HFFc6 (cell line): ENCODE measurements at places on chromosomes 6 and 20. TPM values are rescaled to one million over a fixed set of nuclear protein-coding genes. Genes with fewer than 3 reads are reported as not detected.

DNA sequence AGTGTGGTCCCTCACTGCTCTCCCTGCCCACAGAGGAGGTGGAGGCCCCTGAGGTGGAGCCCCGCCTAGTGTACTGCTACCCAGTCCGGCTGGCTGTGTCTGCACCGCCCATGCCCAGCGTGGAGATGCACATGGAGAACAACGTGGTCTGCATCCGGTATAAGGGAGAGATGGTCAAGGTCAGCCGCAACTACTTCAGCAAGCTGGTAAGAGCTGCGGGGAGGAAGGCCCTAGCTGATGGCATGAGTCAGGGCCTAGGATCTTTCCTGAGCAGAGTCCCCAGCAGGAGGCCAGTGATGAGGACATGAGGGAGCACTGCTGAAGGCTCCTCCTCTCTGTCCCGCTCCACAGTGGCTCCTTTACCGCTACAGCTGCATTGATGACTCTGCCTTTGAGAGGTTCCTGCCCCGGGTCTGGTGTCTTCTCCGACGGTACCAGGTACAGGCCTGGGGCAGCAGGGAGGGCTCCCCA, 11.2 kb downstream of the PCIF1 start:
- H3K4me1 ChIP-seq = peaks cover 14% of the 10 kb centered on the region
- H3K36me3 ChIP-seq = peaks cover 32% of the 10 kb centered on the region
- H3K27ac ChIP-seq = 0 out of 2 replicates have a peak overlapping the region, but pooled peaks have one; percentile 26
- peaks cover 9% of the 10 kb centered on the region for H3K27me3 ChIP-seq

DNA sequence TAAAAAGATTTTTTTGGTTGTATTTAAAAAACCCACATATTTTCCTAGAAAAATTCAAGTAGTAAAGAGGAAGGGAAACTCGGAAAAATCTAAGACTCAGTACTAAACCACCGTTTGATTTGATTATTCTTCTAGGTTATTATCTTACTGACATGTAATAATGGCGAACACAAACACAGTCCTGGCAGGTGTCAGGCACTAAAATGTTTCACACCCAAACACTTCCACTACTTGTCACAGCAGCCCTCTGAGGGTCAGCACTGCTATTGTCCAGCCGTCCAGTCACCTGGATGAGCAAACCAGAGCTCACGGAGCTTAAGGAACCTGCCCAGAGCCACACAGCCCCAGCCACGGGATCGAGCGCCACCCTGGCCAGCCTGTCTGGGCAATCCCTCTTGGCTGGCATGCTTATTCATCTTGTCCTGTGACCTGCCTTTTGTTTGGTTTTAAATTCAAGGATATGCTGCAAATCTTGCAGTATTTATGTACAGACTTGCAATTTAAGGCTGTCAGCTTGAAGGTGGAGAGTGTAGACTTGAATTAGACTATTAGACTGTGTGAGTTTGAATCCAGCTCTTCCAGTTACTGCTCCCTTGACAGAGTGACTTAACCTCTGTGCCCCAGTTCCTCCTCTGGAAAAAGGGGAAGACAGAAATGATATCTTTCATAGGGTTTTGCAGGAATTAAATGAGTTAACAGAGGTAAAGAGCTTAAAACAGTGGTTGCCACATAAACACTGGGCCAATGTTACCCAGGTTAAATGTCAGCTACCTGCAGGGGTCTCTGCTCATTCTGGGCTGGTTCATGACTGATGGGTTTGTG, 82.2 kb downstream of the CDYL start:
- H3K36me3 ChIP-seq = no peaks in the 10 kb centered on the region
- DNase-seq = no peak
- H3K27ac ChIP-seq = no peak overlapping the region
- H3K4me1 ChIP-seq = peaks cover 24% of the 10 kb centered on the region
- H3K4me3 ChIP-seq = no peak overlapping the region
- peaks cover 3% of the 10 kb centered on the region for H3K27me3 ChIP-seq

DNA sequence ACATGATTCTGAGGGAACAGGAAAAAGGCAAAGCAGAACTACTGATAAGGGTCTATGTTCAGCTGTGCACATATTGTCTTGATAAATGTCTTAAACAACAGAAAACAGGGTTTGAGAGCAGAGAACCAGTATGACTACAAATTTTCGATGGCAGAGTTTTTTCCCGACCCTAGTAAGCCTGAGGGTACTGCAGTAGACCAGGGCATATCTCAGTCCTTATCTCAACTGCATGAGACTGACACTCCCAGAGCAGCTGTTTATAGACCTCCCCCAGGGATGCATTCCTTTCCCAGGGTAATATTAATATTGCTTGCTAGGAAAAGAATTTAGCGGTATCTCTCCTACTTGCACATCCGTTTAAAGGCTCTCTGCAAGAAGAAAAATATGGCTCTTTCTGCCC, 1176.8 kb upstream of the ADGRB3 start:
- no peaks in the 10 kb centered on the region for H3K4me1 ChIP-seq
- H3K36me3 ChIP-seq = no peaks in the 10 kb centered on the region
- H3K27me3 ChIP-seq = no peaks in the 10 kb centered on the region
- H3K27ac ChIP-seq = no peak overlapping the region
- no peak for DNase-seq

DNA sequence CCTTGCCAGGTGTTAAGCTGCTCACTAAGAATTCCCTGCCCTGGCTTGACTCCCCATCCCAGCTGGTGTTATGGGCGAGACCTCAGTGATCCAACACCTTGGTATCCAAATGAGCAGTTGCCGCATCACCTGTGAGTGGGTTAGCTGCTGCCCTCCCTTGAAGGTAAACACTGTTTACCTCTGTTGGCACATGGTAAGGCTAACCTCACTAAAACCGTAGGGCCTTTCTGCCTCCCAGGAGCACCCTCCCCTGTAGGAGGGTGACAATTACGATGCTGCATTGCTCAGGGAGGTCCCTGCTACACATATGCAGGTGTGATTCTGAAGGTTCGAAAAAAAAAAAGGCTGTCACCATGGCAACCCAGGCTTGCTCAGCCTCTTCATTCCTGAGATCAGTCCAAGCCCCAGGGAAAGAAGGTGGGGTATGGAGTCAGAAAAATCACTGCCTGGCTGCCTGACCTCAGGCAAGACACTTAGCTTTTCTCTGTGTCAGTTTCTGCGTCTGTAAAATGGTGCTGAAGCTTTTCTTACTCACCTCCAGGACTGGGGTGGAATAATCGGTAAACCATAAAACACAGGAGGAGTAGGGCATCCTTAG, 19.5 kb downstream of the PNPLA1 start:
- no peaks in the 10 kb centered on the region for H3K36me3 ChIP-seq
- H3K27me3 ChIP-seq = peaks cover 11% of the 10 kb centered on the region
- H3K4me1 ChIP-seq = peaks cover 9% of the 10 kb centered on the region
- no peak for DNase-seq

DNA sequence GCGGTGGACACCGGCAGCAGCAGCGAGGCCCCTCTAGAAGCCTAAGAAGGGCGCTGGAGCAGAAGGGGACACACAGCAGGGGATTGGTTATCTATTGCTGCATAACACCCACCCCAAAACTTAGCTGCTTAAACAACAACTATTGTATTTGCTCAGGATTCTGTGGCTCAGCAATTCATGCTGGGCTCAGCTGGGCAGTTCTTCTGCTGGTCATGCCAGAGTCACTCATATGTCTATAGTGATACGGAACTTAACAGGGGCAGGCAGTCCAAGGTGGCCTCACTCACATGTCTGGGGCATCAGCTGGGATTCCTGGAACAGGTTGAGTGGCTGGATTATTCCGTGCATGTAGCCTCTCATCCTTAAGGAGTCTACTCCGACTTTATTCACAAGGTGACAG, 17.6 kb upstream of the PPP1R16B start:
- no peak for DNase-seq
- no peaks in the 10 kb centered on the region for H3K36me3 ChIP-seq
- peaks cover 26% of the 10 kb centered on the region for H3K4me1 ChIP-seq
- no peak overlapping the region for H3K27ac ChIP-seq
- H3K27me3 ChIP-seq = peaks cover 1% of the 10 kb centered on the region; the same call in 1 of the 2 replicates
- no peak overlapping the region for H3K4me3 ChIP-seq

DNA sequence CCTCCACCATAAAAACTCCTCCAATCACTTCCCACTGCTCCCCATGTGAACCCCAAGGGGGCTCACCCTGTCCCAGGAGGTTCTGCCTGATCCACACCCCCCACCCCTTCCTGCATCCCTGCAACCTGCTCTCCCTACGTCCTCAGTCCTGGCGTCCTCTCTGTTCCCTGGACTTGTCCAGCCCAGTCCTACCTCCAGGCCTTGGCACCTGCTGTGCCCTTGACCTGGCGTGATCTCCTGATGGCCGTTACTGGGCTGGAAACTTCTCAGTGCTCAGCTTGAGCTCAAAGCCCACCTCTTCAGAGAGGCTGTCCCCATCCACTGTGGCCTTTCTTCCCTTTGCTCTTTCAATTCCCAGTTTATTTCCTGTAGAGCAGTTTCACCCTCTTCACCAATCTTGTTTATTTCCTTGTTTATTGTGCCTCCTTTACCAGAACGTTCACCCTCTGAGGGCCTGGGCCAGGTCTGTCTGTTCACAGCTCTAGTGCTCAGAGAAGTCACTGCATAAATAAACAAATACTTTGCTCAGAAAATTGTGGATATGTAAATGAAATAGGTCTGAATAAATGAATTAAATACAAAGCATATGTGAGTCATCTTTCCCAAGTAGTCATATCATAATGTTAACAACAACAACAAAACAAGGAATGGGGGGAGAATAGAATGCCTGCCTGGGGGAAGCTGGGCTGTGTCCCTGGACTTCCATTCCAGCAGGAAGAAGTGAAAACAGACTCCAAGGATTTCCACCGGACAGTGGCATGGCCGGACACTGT, 175.7 kb upstream of the SULF2 start:
- no peak for DNase-seq
- H3K27me3 ChIP-seq = no peaks in the 10 kb centered on the region; the same call in 1 of the 2 replicates
- H3K36me3 ChIP-seq = no peaks in the 10 kb centered on the region; the same call in 1 of the 2 replicates
- no peak overlapping the region for H3K27ac ChIP-seq
- H3K4me3 ChIP-seq = no peak overlapping the region

DNA sequence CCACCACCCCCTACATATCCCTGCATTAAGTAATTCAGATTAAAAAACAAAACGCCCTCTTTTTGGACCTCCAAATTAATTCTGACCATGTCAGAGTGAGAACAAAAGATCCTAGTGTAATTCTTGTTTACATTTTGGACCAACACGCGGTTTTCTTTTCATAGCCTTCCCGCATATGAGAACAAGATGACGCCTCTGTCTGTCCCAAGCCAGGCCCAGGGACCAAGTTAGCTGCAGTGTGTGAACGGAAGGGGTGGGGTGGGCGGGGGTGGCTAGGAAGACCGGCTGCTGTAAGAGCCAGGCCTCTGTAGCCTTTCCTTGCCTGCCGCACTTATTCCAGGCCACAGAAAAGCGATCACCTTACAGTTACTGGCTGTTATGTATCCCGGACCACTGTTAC, 68.0 kb downstream of the PLCG1 start:
- H3K27ac ChIP-seq = no peak overlapping the region
- no peak for DNase-seq
- peaks cover 12% of the 10 kb centered on the region for H3K27me3 ChIP-seq
- no peak overlapping the region for H3K4me3 ChIP-seq

- no peak for DNase-seq
- H3K27me3 ChIP-seq = peaks cover 3% of the 10 kb centered on the region
- no peak overlapping the region for H3K27ac ChIP-seq
- no peaks in the 10 kb centered on the region for H3K36me3 ChIP-seq
- peak overlapping the region; percentile 76 for H3K4me3 ChIP-seq
Measured at GRCh38 chr20:19692685-19693119, 65.4 kb upstream of the RIN2 start.

DNA sequence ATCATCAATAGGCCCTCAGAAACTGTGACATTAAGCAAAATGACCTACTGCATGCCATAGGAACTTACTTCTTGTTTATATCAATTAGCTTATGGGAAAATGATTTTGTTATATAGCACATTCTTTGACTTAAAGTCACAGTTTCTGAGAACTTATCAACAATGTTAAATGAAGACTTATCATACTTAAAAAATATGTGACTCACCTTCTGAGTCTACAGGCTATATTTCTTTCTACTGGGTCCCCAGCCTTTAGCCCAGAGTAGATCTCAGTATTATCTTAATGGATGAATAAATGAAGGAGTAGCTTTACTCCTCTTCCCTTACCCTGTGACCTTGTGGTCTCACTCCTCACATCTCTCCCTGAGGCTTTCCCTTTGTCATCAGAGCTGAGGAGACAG, 180.2 kb downstream of the MAFB start:
- no peak for DNase-seq
- H3K27ac ChIP-seq = no peak overlapping the region
- no peak overlapping the region for H3K4me3 ChIP-seq
- no peaks in the 10 kb centered on the region for H3K4me1 ChIP-seq

DNA sequence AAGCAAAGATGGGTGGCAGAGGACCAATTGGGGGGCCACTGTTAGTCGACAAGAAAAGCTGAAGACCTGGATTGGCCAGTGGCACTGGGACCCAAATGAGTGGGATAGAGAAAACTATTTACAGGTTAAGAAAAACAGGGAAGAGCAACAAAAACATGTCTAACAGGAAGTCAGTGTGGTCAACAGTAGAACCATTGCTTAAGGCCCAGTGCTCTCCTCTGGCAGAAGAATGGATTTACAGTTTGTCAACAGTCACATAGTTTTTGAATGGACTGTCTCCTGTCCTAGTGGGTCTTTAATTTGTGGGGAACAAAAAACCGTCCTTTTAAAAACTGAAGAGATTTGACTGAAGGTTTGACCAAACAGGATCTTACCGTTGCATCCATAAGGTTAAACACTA, 12.1 kb upstream of the WTAP start:
- no peak overlapping the region for H3K4me3 ChIP-seq
- no peaks in the 10 kb centered on the region for H3K27me3 ChIP-seq
- H3K27ac ChIP-seq = peak overlapping the region; percentile 27; the same call in 1 of the 2 replicates
- no peak for DNase-seq
- peaks cover 29% of the 10 kb centered on the region for H3K4me1 ChIP-seq
- peaks cover 7% of the 10 kb centered on the region; the same call in 1 of the 2 replicates for H3K36me3 ChIP-seq

GRCh38 chr6:120451508-120451907, 882.8 kb downstream of the TBC1D32 start:
- DNase-seq = no peak
- H3K4me3 ChIP-seq = no peak overlapping the region
- no peaks in the 10 kb centered on the region for H3K4me1 ChIP-seq
- H3K27me3 ChIP-seq = no peaks in the 10 kb centered on the region
- no peak overlapping the region for H3K27ac ChIP-seq
- no peaks in the 10 kb centered on the region for H3K36me3 ChIP-seq

DNA sequence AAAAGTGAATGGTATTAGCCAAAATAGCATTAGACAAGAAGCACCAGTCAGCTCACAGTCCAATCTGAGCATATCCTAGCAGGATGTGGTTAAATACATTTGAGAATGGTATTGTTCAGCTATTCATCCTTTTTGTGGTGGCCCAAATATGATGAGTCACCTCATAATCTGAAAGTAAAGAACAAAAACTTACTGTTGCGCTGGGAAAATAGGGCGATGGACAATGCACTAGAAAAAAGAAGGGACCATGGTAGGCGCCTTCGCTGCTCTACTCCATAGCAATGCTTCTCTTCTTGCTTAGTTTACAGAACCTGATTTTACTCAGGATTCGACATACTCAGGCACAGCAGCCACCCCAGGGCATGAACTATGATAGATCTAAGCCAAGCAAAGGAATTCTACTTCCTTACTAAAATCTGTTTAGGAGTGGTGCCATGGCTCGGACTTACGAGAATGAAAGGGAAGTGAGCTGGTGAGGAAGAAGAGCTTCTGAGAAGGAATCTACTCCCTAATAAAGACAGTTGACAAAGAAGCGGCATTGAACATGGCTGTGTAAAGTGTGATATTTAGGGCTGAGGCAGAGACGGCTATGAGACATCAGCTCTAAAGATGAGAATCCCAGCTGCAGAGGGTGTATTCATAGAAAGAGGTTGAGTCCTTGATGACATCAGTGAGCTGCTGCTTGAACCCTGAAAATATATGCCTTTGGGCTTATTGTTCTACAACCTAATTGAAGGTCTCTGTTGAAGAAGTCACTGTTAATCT, 16.6 kb upstream of the FBXO9 start:
- H3K27ac ChIP-seq = peak overlapping the region; percentile 92
- DNase-seq = peak; percentile 76
- H3K4me3 ChIP-seq = peak overlapping the region; percentile 76
- H3K36me3 ChIP-seq = peaks cover 30% of the 10 kb centered on the region
- peaks cover 57% of the 10 kb centered on the region for H3K4me1 ChIP-seq

HMGN4 gene
- 55.0 to 60.6 TPM (median 55.7 TPM) in 3 replicates for total RNA-seq

BLTP3A gene
- 7.2 and 9.7 TPM in 2 replicates for total RNA-seq

GZF1 gene
- 10.8 to 13.3 TPM (median 12.8 TPM) in 3 replicates for total RNA-seq
